ENCODE measurements at places on chromosomes 1 and 21.
A peak's percentile ranks its signal among the peaks of the same experiment; 100 is the strongest.

GRCh38 chr1:55541296-55541695 lies 326.1 kb upstream of the USP24 start:
- no peak for DNase-seq

DNA sequence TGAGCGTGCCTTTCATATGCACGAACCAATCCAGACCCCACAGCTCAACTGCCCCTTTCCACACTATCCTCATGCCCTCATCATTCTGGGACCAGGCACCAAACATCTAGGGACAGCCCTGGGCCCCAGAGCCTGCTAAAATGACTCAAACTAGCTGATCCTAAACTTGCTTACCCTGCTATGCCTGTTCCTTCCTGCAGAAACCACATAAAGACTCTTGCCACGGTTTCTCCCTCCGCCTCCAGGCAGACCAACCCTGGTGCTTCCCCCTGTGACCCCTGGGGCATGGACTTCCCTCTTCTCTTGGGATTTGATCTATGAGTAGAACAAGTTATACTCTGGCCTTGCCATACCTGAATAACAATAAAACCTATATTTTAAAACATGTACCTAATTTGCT lies 138.0 kb upstream of the CD34 start:
- no peak for DNase-seq

DNA sequence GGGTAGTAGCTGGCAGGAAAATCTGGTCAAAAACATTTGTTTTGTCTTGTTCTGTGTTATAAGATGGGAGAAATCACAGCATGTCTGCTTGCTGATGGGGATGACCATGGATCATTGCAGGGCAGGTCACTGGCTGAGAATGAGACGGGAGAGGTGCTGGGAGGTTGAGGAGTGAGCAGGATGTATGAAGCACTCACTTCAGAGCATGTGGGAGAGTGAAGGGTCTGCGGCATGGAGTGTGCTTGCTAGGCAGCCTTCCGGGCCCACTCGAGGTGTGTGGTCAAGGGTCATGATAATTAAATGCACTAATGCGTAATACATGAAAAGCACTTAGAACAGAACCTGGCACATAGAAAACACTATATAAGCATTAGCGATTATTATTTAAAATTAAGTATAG lies 42.0 kb upstream of the SPOCD1 start:
- DNase-seq: no peak

DNA sequence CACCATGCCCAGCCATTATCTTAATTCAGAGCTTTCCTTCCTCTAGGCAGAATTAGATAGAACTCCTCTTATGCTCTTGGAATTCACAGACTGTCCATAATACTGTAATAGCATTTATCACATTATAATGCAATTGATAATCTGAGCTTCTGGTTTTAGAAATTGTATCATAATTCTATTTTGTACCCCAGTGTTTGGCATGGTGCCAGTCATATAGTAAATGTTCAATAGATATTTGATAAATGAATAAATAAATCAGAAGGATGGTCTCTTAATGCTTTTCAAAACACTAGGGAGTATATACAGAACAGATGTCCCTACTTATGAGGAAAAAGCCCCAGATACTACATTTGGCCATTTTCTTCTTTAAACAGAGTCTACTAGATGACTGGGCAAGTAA lies 119.3 kb upstream of the BMP8A start:
- DNase-seq: no peak

DNA sequence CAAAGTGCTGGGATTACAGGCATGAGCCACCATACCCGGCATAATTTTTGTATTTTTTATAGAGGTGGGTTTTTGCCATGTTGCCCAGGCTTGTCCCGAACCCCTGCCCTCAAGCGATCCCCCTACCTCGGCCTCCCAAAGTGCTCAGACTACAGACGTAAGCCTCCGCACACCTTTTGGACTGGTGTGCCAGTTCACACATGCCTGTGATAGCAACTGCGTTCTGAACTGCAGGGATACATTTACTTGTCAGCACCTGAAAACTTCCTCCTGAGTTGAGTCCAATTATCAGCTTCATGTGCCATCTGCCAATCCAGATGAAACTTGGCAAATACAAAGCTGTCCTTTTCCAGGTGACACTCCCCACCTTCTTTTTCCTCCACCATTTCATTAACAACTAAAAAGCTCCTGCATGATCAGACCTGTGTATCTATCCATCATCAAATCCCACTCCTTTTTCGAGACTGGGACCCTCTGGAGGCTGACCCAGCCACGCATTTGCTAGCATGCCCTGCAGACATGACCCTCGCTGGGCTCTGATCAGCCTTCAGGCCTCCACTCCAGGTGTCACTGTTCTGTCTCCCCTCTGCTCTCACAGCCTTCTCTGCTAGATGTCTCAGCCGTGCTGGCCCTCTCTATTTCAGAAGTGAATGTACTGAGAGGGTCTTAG lies 2.1 kb upstream of the DEGS1 start:
- no peak for DNase-seq

DNA sequence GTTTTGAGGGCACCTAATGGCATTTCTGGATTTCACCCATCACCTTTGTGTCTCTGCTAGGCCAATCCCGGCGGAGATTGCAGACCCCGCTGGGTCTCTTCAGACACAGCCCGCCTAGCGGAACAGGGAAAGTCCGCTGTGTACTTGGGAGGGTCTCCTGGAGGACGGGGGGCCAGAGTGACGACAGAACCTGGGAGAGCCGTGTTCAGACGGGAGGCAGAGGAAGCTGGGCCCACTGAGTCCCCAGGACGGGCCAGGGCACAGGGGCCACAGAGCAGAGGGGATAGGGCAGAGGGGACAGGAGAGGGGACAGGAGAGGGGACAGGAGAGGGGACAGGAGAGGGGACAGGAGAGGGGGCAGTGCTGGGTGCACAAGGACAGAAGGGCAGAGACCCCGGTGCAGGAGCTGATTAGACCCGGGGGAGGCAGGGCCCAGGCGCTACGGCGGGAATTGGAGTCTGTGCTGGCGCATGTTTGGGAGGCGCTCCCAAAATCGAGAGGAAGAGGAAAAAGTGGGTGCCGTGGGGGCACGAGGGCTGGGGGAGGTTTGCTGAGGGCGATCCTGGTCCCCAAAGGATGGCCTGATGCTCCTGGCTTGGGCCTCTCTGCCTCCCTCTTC lies 12.7 kb downstream of the TRPM2 start:
- no peak for DNase-seq

GRCh38 chr1:193355178-193355577 lies 168.8 kb upstream of the B3GALT2 start:
- DNase-seq: no peak

DNA sequence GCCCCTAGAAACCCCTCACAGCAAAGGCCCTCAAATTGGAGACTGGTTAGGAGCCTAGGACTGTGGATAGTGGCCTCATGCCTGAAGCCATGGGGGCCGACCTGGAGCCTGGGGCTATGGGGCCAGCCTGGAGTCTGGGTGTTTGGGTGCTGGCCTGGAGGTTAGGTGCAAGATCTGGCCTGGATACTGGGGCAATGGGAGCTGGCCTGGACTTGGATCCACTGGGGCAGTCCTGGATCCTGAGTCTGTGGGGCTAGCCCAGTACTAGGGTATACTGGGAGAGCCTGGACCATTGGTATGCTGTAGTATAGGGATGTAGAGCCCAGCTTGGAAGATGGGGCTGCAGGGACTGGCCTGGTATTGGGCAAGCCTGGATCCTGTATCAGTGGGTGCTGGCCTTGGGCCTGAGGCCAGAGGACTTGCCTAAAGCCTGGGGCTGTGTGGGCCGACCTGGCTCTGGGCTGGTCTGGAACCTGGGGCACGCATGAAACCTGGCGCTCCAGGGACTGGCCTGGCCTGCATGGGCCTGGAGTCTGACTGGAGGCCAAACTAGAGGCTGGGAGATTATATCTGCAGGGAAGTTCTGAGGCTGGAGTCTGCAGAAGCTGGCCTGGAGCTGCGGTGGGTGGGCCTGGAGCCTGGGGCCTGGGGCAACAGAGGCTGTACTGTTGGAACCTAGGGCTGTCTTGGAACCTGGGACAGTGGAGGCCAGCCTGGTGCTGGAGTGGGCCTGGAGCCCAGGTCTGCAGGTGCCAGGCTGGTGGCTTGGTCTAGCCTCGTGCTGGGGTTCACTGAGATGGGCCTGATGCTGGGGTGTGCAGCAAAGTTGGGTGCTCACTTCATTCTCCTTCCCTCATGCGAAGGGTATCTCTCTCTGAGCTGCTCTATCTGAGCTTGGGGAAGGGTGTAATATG lies 12.6 kb upstream of the DENND1B start:
- no peak for DNase-seq

DNA sequence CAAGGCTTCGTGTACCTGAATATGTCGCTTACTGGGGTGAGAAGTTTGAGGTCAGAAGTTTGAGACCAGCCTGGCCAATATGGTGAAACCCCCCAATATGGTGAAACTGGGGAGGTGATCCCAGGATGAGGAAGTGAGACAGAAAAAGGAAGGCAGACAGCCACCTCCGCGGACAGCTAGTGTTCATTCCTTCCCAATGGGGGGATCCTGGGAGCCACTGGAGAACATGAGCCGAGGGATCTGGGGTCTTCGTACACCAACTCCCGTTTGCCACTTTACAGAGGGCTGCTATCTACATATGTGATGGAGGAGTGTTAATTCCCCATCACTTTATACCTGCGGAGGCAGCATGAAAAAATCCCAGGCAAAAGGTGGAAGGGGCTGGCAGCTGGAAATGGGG lies 19.6 kb upstream of the IFFO2 start:
- DNase-seq: no peak

GRCh38 chr1:53025769-53026112 lies 36.3 kb upstream of the PODN start:
- DNase-seq: no peak

GRCh38 chr1:63818567-63819325 lies 44.9 kb downstream of the ROR1 start:
- peak; percentile 69 for DNase-seq

GRCh38 chr1:228691926-228692325 lies 43.4 kb upstream of the RHOU start:
- DNase-seq: peak; percentile 15

GRCh38 chr1:203704120-203704519 lies 60.9 kb upstream of the LAX1 start:
- no peak for DNase-seq

DNA sequence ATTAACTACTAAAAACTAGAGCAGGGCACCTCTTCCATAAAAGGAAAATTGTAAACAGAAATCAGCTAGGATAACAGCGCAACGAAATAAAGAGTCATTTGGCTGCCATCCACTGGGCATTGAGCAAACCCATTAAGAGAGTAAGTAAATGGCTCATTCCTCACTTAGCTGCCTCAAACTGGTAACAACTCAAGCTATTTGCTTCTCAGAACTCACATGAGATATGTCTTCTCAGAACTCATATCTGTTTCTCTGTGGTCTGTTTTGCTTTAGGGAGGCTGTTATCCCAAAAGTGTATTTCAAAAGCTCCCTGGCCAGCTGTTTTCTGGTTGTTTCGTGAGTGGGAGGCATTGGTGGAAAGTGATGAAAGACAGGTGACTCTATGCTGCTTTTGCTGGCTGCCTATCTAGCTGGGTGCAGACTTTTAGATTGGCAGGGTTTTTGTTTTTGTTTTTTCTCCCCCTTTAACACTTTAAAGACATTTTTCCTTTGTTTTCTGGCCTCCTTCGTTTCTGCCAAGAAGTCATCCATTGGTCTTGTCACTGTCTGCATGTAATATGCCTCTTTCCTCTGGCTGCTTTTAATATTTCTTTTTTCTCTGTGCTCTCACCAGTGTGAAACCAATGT lies 269.2 kb upstream of the RGS18 start:
- DNase-seq: no peak

- DNase-seq: no peak
These were observed 198.7 kb upstream of the IVNS1ABP start for GRCh38 chr1:185515696-185516095.

DNA sequence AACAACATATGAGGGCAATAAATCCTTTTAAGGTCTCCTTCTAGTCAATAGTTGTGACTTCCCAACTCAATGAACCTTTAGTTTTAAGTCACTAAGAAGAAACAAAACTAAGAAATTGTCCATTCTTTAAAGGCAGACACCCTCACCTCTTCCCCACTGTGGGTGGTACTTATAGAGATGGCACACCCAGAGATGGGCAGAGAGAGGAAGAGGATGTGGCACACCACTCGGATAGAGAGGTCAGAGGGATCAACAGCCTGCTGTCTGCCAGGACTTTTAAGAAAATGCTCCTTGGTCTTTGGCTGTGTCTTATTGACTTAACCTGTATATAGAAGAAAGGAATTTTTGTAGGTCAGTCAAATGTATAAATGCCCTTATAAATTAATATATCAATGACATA lies 45.1 kb downstream of the FASLG start:
- DNase-seq: no peak

DNA sequence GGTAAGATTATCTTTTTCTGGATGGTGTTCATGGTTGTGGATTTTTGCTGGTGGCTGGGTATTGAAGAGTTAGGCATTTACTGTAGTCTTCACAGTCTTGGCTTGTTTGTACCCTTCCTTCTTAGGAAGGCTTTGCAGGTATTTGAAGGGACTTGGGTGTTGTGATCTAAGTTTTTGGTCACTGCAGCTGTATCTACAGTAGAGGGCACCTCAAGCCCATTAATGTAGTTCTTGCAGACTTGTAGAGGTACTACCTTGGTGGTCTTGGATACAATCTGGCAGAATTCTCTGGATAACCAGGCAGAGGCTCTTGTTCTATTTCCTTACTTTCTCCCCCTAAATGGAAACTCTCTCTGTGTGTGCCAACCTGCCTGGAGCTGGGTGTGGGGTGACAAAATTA lies 155.8 kb upstream of the BRINP3 start:
- DNase-seq: no peak

DNA sequence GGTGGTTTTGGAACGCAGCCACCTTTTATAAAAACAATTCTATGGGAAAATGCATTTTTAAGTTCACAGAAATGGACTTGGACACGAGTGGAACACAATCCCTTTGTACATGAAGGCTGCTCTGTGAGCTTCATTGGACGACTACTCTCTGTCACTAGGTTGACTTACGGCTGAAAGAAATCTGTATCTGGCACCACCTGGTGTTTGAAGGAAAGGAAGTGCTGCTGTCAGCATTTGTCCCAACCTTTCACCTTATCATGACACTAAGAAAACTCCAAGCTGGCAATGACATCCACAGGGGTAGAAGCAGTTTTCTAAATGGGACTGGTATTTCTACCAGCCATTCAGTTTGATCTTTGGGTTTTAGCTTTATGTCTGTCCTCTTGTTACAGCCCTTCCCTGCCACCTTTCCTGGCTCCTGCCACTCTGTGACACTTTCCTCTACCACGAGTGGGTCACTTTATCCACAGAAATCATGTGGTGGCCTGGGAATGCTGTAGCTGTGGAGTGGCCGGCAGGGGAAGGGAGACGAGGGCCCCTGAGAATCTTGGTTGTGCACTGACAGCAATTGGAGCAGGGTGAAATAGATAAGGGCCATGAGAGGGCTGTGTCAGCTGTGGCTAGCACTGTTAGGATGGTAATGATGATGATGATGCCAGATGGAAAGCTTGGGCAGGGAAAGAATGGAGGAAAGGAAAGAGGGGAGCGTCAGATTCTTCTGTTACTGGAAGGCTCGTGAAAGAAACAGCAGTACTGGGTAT lies 85.2 kb downstream of the TBX19 start:
- DNase-seq: no peak

- DNase-seq: no peak
These were observed 73.6 kb downstream of the PGBD5 start for GRCh38 chr1:230352537-230352936.

- no peak for DNase-seq
These were observed 74.6 kb downstream of the SLC45A1 start for GRCh38 chr1:8392522-8392921.

- no peak for DNase-seq
These were observed 76.7 kb downstream of the SSBP3 start for GRCh38 chr1:54329312-54330003.

All from fibroblast of skin of scalp (primary cell).